ENCODE measurements at places on chromosomes 12 and 14. TPM values are rescaled to one million over a fixed set of nuclear protein-coding genes. Genes with fewer than 3 reads are reported as not detected.
A peak's percentile ranks its signal among the peaks of the same experiment; 100 is the strongest.

- DNase-seq: no peak
Measured at GRCh38 chr14:78253986-78254385, 83.8 kb downstream of the NRXN3 start.

DNA sequence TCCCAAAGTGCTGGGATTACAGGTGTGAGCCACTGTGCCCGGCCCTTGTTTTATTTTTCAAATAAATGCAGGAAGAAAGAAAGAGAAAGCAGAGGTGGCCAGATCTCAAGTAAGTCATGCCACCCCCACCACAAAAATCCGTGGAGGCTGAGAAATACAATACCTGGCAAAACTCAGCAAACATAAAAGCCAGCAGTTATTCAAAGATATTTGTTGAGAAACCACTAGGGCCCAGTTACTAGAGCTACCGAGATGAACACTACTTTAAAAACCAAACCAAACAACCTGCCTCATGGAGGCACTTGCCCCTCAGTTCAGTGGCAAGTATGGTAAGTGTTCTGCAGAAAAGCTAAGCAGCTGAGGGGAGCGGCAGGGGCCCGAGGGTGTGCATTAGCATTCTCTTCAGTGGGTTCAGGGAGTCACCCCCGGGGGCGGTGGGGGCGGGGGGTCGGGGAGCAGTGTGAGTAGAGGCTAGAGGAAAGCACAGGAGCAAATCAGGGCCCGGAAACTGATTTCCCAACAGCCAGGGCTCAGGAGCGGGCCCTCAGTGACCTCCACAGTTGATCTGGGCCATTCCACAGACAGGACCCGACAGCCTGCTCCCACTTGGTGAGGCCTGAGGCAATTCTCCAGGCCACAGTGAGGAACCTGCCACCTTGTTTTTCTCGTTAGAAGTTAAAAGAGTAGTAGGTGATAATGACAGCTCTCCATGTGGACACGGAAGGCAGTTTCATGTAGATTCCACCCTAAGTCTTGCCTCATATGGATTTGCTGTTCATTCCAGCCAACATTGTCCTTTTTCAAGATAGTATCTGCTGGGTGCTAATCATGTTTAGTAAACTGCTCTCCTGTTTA, 8.6 kb downstream of the EVL start:
- no peak for DNase-seq

DNA sequence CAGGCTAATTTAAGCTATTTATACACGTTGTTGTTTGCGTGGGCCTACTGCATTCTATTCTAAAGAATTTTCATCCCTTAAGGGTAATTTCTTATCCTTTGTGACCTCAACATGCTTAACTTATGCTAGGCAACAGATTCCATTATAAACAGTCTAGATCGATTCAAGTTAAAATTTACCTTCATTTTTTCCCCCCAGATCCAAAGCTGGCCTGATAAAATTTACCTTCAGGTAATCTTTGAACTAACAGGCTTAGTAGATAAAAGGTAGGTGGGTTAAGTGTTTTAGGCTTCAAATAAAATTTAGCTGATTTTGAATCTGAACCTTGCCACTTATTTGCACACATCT, 389 bp upstream of the CCNB1IP1 start:
- no peak for DNase-seq

DNA sequence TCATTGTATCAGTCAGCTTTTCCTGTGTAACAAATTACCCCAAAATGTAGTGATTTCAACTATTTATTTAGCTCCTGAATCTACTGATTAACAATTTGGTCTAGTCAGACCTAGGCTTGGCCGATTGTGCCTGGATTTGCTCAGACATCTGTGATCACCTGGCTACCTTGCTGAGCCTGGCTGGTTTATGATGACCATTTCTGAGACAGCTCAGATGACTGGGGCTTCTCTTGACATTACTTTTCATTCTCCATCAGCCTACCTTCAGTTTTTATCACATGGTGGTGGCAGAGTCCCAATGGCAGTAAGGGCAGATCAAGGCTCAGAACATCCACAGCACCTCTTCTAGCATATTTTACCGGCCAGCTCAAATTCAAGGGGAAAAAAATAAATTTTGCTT, 286.3 kb downstream of the BTG1 start:
- no peak for DNase-seq

GRCh38 chr12:49261721-49262120, 3.2 kb upstream of the TUBA1C start:
- DNase-seq: no peak

- peak; percentile 66 for DNase-seq
Measured at GRCh38 chr12:49089821-49090773, 4.5 kb downstream of the DHH start.

The GPX2 gene
- not detected for total RNA-seq

The KRT6C gene
- total RNA-seq: not detected

DNA sequence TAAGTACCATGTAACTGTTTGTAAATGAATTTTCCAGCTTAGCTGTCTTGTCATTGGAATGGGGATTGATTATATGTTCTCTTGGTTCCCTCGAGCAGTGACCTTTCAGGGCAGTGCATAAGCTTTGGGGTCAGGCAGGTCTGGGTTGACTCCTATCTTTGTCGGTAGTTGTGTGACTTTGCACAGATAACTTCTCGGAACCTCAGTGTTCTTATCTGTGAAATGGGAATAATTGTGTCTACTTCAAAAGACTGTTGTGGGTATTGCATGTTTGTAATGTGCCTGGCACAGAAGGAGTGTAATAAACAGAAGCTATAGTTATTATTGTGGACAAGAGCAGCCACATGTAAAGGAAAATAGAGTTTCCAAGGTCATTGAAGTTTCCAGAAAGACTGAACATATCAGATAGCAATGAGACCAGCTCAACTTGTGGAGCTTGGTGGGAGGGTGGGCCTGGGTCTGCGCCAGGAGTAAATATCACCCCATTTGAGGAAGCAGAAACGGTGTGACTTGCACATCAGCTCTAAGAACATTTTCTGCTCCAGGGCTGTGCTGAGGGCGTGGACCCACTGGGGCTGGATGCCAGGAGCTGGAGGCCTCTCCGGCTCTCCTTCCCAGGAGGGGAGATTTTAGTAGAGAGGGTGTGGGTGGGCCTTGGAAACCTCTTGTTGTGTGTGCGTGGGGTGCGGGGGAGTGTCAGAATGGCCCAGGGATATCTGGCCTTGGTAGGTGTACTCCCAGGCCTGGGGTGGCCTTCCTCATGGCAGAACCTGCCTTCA, 19.7 kb downstream of the FOS start:
- DNase-seq: peak; percentile 67

DNA sequence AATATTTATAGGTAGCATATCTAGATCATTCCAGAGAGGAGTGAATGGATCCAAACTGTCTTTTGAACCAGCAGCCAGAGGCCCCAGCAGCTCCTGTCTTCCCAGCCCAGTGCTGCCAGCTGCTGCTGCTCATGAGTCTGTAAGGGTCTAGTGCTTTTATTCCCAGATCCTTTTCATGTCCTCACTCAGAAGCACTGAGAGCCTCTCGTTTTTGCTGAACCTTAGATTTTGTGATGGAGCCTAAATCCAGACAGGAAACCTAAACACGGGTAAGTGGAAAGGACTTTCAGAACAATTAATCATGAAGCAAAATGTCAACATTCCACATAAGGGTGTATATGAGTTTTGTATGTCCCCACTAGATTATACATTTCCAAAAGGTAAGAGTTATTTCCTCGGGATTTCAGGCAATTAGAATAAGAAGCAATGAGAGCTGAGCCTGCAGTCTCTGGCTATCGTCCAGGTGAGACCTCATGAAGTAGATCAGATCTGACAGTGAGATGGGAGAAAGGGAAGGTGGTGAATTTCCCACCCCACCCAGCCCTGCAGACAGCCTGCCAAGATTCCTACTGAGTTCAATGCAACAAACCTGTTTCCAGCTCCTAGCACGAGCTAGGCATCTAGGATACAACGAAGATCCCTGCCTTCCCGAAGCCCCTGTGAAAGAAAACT, 84.4 kb downstream of the NINJ2 start:
- no peak for DNase-seq

- DNase-seq: no peak
Measured at GRCh38 chr12:48122065-48122834, 3.1 kb downstream of the PFKM start.

- no peak for DNase-seq
Measured at GRCh38 chr14:77270361-77271112, 469 bp downstream of the NGB start.

DNA sequence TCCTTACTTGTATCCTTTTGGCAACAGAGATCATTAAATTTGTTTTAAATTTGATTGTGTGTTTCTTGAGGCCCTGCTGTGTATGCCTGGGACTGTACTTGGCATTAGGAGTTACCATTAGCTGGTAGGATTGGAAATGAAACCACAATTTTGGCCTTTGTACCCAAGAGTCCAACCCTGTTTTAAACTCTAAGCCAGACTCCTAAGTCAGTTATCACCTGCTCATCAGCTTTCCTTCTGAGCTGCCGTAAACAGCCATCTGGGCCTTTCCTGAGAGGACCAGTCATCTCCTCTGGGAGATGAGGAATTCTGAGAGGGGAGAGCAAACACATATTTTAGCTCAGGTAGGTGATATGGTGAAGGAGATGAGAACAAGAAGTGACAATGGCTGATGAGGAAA, 74.3 kb upstream of the SRSF5 start:
- DNase-seq: no peak

The EPYC gene
- not detected for total RNA-seq

DNA sequence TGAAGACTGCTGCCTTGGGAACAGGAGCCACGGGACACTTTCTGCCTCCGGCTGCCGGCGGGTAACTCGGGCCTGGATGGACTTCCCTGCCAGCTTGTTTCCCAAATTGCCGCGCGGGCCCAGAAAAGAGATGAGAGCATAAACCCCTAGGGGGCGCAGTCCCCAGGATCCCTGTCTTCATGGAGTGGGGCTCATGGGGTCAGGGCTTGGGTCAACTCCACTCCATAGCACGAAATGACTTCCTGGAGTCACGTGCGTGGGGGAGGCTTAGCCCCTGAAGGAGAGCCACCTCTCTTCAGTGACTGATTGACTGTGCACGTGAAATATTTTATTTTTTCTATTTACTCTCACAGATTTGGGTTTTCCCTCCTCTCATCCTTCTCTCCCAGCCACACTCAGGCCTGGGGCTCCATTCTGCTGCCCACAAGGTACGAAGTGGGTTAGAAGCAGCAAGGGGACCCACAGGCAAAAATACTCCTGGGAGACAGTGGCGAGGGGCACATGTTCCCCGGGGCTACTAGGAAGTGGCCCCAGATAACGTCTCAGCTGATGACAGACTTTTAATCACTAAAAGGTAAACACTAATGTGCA, 10.0 kb downstream of the PGF start:
- DNase-seq: no peak

GRCh38 chr12:107241411-107241810, 148.1 kb upstream of the CRY1 start:
- no peak for DNase-seq

The HOXC10 gene
- not detected for total RNA-seq

The SLC7A7 gene
- 4.7 TPM for total RNA-seq

The C12orf50 gene
- total RNA-seq: not detected

The SLC17A8 gene
- not detected for total RNA-seq

DNA sequence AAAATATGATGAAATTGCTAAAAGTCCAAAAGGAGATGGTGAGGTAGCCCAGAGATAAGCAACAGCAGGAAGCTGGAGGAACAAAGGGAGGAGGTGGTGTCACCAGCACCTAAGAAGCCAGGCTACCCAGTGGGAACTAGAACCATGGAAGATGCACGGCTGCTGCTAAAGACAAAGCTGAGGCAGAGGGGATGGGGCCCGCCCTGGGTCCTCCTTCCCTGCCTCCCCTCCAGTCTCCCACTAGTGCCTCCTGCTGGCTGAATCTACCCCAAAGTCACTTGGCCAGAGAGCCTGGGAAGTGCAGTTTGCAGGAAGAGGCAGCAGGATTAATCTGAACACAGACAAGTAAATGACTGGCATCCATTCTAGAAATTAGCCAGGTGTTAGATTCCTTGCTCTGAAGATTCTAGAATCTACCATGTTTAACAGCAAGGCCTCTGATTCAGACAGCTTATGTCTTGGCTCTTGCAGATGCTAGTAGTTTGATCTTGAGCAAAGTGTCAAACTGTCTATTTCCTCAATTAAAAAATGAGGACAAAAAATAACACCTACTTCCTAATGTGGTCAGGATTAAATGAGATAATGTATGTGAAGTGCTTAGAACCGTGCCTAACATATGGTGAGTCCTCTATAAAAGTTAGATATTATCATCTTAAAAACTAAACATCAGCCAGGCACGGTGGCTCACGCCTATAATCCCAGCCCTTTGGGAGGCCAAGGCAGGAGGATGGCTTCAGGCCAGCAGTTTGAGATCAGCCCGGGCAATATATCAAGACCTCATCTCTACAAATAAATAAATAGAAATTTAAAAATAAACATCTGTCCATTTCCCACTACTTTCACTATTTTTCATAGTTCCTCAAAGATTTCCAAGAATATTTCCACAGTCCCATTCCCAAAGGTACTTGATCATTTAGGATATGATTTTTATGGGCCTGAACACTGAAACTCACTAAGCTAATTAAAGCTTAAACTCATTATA, 5.8 kb upstream of the LRP10 start:
- no peak for DNase-seq

DNA sequence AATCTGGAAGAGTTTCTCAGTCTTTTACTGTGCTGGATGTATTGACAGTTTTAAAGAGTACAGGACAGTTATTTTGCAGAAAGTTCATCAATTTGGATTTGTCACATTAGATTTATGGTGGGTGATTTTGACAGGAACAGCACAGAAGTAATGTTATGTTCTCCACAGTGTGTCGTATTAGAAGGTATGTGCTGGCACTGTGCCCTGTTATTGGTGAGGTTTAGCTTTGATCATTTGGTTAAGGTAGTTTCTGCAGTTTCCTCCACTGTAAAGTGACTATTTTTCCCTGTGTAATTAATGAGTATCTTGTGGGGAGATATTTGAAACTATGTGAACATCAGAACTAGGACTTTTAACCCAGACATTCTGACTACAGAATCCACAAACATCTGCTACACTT, 308.5 kb upstream of the TBX3 start:
- DNase-seq: no peak

GRCh38 chr14:49972823-49973222, 79.9 kb downstream of the ARF6 start:
- DNase-seq: no peak

- DNase-seq: peak; percentile 27
Measured at GRCh38 chr14:87615822-87616679, 376.9 kb downstream of the GALC start.

- no peak for DNase-seq
Measured at GRCh38 chr14:32023540-32023939, 53.6 kb upstream of the ARHGAP5 start.

DNA sequence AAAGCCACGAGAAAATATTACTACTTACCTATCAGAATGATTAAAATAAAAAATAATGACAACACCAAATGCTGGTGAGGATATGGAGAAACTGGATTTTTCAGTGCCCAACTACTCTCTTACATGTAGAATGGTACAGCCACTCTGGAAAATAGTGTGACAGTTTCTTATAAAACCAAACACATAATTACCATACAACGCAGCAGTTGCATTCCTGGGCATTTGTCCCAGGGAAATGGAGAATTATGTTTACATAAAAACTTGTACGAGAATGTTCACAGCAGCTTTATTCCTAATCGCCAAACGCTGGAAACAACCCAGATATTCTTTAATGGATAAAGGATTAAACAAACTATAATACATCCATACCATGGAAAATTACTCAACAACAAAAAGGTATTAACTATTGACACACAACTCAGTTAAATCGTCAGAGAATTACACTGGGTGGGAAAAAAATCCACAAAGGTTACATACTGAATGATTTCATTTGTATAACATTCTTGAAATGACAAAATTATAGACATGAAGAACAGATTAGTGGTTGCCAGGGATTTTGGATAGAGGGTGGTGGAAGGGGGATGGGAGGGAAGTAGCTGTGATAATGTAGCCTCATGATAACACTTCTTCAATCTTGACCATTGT, 35.4 kb downstream of the TAOK3 start:
- DNase-seq: no peak
